ENCODE measurements at places on chromosomes 11 and 22.

- DNase-seq: no peak
- peaks cover 17% of the 10 kb centered on the region for H3K4me1 ChIP-seq
Observed at GRCh38 chr11:33997584-33998251, 53.8 kb upstream of the CAPRIN1 start.

- no peaks in the 10 kb centered on the region for H3K36me3 ChIP-seq
- no peak overlapping the region for H3K4me3 ChIP-seq
Observed at GRCh38 chr11:133053124-133053776, 479.1 kb downstream of the OPCML start.

- peak overlapping the region; percentile 94 for H3K27ac ChIP-seq
- no peaks in the 10 kb centered on the region for H3K27me3 ChIP-seq
- peaks cover 9% of the 10 kb centered on the region for H3K36me3 ChIP-seq
- DNase-seq: no peak
- peaks cover 35% of the 10 kb centered on the region for H3K4me1 ChIP-seq
Observed at GRCh38 chr11:62124186-62125113, 639 bp downstream of the INCENP start.

DNA sequence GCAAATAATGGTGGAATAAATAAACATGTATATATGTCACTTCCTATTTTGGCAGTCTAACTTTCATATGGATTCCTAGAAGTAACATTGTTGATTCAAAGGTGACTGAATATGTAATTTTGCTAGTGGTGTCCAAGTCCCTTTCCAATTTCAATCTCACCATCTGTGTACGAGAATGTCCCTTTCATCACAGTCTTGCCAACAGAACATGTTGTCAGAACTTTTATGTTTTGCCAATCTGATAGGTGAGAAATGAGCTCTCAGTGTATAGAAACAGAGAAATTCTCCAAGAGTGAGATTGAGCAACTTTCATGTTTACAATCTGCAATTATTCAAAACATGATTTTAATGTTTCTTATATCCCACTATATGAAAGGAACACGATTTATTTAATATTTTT, 167.5 kb downstream of the CNTN5 start:
- H3K36me3 ChIP-seq: no peaks in the 10 kb centered on the region
- H3K4me3 ChIP-seq: no peak overlapping the region
- H3K27ac ChIP-seq: no peak overlapping the region
- H3K4me1 ChIP-seq: no peaks in the 10 kb centered on the region

GRCh38 chr22:37777122-37777687, 30.5 kb upstream of the GCAT start:
- H3K27ac ChIP-seq: no peak overlapping the region
- H3K4me3 ChIP-seq: no peak overlapping the region
- H3K27me3 ChIP-seq: no peaks in the 10 kb centered on the region
- H3K36me3 ChIP-seq: peaks cover 4% of the 10 kb centered on the region

- peak overlapping the region; percentile 97 for H3K4me3 ChIP-seq
- H3K4me1 ChIP-seq: peaks cover 42% of the 10 kb centered on the region
- H3K36me3 ChIP-seq: peaks cover 43% of the 10 kb centered on the region
- peak overlapping the region; percentile 99 for H3K27ac ChIP-seq
- no peak for DNase-seq
Observed at GRCh38 chr11:102347462-102348370, 702 bp downstream of the BIRC2 start.

- DNase-seq: no peak
- H3K4me3 ChIP-seq: no peak overlapping the region
- H3K4me1 ChIP-seq: no peaks in the 10 kb centered on the region
Observed at GRCh38 chr22:29457730-29458129, 19.3 kb downstream of the RFPL1 start.

DNA sequence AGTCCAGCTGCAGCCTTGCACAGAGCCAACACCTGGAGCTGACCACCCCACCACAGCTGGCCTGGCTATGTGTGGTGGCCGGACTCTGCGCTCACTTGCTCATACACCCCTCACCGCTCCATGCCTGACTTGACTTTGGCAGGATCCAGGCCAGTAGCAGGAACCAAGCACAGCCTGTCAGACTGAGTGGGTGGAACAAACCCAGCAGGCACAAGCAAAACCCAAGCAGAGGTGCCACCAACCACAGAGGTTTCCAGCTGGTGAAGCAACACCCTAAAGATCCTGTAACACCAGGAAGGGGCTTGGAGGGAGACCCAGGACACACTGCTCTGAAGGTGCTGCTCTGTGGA, 44.9 kb upstream of the WNT11 start:
- DNase-seq: no peak
- no peaks in the 10 kb centered on the region for H3K4me1 ChIP-seq
- H3K27ac ChIP-seq: no peak overlapping the region
- H3K4me3 ChIP-seq: no peak overlapping the region
- H3K27me3 ChIP-seq: peaks cover 29% of the 10 kb centered on the region
- H3K36me3 ChIP-seq: peaks cover 4% of the 10 kb centered on the region

GRCh38 chr11:111703576-111703975, 62.6 kb downstream of the PPP2R1B start:
- H3K27me3 ChIP-seq: no peaks in the 10 kb centered on the region
- peaks cover 22% of the 10 kb centered on the region for H3K36me3 ChIP-seq
- no peak overlapping the region for H3K27ac ChIP-seq
- no peak for DNase-seq
- H3K4me1 ChIP-seq: peaks cover 10% of the 10 kb centered on the region

Measured in central memory CD8-positive, alpha-beta T cell (primary cell).